ENCODE measurements at places on chromosomes 5 and 9.

- no peak for DNase-seq
These were observed 146.6 kb downstream of the KDM4C start for GRCh38 chr9:6904371-6904770.

DNA sequence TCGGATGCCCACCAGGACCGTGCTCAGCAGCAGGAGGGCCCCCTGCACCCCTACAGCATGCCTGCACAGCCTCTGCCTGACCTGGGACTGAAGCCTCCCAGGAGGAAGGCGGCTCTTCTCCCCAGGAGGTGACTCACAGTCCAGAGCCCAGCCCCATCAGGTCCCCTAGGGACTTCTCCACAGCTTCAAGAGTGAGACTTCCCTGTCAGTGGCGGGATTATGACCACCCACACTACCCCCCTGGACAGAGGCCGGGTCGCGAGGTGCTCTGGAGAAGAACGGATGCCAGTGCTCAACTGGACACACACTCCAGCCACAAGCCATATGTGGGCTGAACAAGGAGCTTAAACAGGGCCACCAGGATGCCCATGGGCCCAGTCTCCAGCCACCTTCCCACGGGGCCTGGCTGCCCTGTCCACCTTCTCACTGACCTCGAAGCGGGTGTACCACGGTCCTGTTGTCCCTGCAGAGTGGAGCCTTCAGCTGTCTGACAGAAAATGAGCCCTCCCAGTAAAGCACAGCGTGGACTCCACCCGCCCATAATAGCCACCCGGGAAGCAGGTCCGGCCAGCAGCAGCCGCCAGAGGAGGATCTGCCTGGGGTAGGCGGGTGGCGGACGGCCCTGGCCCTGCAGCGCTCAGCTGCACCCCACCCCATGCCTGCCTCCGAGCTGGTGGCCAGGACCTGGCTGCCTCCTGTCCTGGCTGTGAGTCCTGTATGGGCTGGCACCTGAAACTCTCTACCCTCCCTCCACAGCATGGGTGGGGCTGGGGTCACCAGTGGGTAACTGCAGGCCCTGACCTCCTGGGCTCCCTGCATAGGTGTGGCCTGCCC, 54.7 kb downstream of the SEMA4D start:
- DNase-seq: no peak

DNA sequence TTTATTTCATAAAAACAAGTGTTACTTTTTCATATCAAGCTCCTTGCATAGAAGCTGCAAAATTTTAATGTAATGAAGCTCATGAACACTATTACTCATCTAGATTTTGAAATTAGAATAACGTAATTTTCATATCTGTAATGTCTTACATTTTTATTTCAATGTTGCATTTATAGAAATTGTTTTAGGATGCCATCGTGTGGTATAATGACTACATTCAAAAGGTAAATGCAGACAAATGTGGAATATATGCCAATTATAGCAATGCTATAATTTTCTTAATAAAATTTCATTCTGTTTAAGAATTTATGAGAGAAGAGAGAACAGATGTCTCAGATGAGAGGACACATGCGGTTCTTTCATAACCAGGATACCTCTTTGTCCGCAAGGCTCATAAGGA, 230.2 kb downstream of the TMEM232 start:
- DNase-seq: no peak

GRCh38 chr9:89919171-89919681, 314.4 kb downstream of the GADD45G start:
- DNase-seq: peak; percentile 68

- DNase-seq: no peak
These were observed 248.2 kb downstream of the ACTL7B start for GRCh38 chr9:108607607-108608006.

- DNase-seq: peak; percentile 23
These were observed 118.7 kb upstream of the ATP10B start for GRCh38 chr5:160970605-160971191.

DNA sequence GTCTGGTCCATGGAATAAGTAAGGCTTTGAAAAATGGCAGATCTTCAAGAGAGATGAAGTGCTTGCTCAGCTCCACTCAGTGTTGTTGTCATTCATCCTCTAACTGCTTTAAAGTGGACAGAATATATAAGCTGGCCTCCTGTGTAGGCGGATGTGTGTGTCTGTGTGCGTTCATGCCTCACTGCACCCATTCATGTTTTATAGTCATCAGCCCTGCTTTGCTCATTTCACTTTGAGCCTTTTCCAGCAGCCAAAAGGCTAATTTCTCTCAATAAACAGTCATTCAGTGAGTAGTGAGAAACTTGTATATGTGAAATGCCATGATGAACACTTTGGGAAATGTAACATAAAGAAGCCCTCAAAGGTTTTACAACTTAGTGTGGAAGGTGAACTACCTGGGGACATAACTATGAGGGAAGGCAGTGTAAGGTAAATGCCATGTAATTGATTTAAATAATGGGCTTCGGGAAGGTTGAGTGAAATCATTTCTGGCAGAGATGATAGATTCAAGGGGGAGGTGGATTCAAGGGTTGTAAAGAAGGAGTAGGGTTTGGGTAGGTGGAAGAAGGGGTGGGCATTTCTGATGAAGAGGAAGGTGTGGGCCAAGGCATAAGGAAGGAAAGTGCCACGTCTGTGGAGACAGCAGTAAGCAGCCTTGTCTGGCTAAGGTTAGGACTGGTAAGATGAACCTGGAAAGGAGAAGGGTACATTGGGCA, 15.7 kb downstream of the TTC23L start:
- DNase-seq: no peak

DNA sequence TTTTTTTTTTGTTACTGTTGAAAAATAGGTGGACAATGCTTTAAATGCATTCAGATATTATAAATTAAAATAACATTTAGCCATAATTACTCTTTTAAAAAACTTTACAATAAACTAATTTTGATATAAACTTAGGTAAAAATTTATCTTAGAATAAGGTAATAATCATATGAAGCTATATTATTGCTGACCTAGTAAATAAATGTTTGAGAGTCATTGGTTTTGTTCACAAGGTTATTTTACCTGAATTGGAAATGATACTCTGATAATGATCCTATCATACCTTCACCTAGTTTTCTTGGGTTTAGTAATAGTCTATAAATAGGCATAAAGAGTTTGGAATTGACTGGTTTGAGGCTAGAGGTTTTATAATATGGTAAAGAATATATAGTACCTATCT, 1076.4 kb upstream of the CDH6 start:
- no peak for DNase-seq

- DNase-seq: peak; percentile 65
These were observed 60.3 kb downstream of the DAPK1 start for GRCh38 chr9:87557996-87558395.

DNA sequence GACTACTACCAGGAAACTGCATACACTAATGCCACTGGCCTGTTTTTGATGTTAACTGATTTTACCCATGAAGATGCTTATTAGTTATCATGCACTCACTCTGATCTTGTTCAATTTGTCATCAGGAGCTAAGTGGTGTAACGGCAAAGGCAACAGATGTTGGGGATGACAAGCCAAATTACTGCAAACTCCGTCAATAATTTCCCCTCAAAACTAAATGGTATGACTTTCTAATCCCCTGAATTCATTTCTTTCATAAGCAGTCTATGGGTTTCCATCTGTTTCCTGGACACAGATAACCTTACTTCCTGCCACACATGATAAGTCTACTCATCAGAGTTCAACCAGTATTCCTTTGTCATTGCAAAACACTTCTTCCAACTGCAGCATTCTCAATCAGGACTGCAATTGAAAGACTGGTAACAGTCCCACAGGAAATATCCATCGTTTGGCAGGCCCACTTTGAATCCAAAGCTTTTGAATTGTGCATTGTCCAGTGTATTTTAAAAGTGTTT, 96.2 kb upstream of the SMC2 start:
- DNase-seq: peak; percentile 2

- no peak for DNase-seq
These were observed 135.3 kb downstream of the PRELID2 start for GRCh38 chr5:145699846-145700245.

GRCh38 chr9:126507318-126508109, 106.2 kb upstream of the LMX1B start:
- no peak for DNase-seq

- DNase-seq: no peak
These were observed 19.3 kb upstream of the ATOSB start for GRCh38 chr9:35134920-35135319.

- no peak for DNase-seq
These were observed 16.9 kb downstream of the ANKRD33B start for GRCh38 chr5:10580531-10581423.

DNA sequence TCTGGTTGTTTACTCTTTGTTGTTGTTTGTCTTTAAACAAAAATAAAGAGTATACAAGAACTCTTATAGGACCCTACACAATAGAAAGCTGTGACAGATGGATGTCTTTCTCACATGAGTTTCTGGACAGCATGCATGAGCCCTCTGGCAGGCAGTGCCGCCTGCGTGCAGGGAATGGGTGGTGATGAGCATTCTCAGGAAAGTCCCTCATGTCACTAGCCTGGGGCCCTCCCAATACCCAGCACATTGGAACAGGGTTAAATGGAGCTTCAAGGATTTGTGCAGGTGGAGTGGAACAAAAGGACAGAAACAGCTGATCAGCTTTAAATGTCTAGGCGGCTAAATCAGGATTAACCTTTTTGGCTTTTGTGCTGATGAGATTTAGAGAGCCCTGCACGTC, 181.0 kb upstream of the CD180 start:
- no peak for DNase-seq

DNA sequence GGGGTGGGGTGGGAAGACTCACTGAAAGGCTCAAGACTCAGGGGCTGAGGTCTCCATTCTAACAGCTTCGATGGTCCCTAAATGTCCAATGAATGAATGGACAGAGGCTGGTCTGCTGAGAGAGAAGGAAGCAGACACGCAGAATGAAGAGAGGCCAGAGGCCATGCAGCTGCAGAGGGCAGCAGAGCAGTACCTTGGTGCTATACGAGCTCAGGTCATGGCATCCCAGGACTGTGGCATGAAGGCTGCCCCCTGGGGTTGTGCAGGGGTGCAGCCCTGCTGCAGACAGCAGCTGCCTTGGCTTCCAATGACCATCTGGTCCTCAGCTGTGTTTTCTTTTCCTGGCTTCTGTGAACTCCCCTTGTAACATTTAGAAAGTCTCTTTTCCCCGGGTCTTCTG, 15.2 kb upstream of the CORO2A start:
- no peak for DNase-seq

GRCh38 chr5:180910735-180911134, 11.8 kb downstream of the BTNL8 start:
- no peak for DNase-seq

GRCh38 chr9:112542593-112543292, 56.1 kb downstream of the KIAA1958 start:
- no peak for DNase-seq

DNA sequence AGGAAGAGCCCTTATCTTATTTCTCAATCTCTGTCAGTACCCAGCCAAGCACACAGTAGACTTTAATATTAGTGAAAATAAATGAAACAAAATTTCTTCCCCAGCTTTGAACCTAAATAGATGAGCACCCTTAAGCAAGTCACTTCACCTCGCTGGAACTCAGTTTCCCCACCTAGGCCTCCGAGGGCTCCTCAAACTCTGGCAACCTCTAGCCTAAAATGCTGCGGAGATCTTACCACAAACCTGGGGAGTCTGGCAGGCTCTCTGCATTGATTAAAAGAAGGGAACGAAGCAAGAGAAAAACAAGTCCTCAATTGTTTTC, 326 bp downstream of the RIGI start:
- no peak for DNase-seq

DNA sequence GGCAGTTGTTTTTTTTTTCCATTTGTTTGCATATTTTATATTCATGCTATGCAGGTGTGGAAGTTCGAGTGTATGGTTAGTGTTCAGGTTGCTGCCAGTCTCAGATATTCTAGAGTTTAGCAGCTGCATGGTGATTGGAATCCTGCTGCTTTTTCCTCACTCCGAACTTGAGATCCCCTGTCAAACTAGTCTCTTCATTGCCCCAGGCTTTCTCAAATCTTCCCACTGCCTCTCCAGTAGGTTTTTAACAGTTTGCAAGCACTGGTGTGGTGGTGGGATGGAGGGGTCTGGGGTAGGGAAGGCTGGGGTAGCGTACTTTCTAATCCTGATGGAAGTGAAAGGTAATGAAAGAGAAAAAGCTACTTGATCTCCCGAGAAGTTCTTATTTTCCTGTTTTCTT, 112.9 kb downstream of the CHSY3 start:
- no peak for DNase-seq

DNA sequence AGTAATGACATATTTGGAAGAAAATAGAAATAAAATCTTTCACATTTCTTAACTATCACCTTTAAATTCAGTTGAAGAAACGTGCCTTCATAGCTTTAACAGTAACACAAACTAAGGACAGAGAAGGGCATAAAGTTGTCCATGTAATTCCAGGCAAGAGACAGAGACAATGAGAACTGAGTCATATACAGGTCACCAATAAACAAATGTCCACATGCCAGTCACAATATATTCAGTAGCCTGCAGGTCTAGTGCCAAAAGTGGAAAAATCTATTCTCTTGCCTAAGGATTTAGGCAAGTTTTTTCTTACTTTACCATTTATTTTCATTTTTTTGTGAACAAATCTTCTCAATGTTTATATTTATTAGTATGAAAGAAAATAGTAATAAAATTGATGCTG, 1711.5 kb upstream of the NUDT12 start:
- no peak for DNase-seq

- DNase-seq: no peak
These were observed 278.0 kb upstream of the SMC2 start for GRCh38 chr9:103816146-103816545.

DNA sequence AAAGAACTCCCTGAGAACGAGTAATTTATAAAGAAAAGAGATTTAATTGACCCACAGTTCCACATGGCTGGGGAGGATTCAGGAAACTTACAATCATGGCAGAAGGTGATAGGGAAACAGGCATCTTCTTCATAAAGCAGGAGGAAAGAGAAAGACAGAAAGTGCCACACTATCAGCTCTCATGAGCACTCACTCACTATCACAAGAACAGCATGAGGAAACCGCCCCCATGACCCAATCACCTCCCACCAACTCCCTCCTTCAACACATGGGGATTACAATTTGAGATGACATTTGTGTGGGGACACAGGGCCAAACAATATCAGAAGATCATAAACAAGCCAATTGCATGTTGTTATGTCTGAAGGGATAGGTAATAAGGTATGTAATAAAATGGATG, 935.9 kb upstream of the COX7C start:
- DNase-seq: no peak

DNA sequence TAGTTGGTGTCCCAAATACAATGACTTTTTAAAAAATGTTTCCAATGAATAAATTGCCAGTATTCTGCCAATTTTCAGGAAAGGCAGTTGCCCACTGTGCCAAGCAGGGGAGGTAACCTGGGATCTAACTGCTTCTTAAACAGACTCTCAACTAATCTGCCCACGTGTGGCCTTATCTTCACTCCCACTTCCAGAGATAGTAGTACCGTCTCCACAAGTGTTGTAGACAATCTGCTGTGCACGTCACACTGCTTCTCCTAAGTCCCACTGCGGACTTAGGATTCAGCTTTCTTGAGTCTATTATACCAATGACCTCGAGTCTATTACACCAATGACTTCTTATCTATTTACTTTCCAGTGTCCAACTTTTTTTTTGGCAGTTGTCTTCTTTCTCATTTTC, 21.2 kb downstream of the POU4F3 start:
- DNase-seq: no peak

- DNase-seq: no peak
These were observed 140.4 kb upstream of the RPS23 start for GRCh38 chr5:82418608-82418950.

- DNase-seq: no peak
These were observed 23.5 kb upstream of the IFNE start for GRCh38 chr9:21505425-21506179.

- no peak for DNase-seq
These were observed 54.7 kb upstream of the SIMC1 start for GRCh38 chr5:176183321-176184074.

Measured in hematopoietic multipotent progenitor cell treated with erythropoietin and hydrocortisone succinate and interleukin-3 and kit ligand, for 6 days (in vitro differentiated cells).